ENCODE measurements at places on chromosomes 6 and 20.

DNA sequence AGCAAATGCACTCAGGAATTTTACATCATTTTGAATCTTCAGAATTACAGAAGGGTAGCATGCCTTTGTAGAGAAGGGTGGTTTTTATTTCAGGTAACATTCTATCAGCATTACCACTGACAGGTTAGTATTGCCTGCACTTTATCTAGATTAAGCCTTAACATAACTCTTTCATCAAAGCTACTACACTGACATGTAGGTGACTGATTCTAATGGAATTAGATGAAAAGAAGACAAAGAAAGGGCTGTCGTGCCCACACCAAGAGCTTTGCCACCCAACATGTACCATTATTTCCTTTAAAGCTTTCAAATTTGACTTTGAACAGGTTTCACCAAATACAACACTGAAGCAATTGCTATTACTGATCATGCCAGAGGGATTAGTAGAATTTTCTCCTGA, 551.9 kb downstream of the EYS start:
- no peak for DNase-seq

- no peak for DNase-seq
Measured at GRCh38 chr6:121600389-121601168, 165.1 kb downstream of the GJA1 start.

DNA sequence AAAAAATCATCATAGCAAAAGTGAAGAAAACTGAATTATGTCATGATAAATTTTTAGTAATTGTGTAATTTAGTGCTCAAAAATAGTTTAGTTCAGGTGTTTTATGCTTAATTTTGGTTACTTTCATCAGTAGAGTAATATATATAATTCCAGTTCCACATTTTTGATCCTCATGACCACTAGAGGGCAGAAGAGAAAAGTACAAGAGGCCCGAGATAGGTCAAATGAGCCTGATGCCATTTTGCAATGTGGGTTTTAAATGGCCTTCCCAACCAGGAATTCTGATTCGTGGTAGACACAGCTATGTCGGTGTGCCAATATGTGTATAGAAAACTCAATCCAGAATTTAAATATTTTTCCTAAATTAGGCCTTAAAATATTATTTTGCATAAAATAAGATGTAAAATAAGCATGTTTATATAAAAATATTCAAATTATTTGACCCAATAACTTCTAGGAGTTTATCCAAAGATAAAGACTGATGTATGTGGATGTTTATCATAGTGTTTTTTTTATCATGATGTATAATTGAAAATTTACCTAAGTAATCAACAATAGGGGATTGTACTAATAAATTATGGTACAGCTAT, 159.7 kb upstream of the RPS6KA2 start:
- DNase-seq, result no peak

- no peak for DNase-seq
Measured at GRCh38 chr6:62707156-62707555, 421.1 kb upstream of the KHDRBS2 start.

DNA sequence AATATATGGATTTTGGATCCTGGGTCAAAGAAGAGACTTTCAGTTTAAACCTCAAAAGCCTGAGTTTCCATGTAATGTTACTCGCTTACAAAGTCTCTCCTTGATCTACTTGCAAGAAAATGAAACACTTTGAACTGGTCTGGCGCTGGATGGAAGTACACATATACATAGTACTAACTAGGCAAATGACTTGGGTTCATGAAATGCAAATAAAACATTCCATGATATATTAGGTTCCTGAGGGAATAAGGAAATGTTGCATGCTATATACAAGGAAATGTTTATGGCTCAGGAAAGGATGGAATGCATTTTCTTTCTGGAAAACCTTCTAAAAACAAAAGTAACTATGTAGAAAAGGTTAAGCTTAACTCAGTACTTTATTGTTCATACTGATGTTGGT, 11.4 kb upstream of the TXLNB start:
- no peak for DNase-seq

DNA sequence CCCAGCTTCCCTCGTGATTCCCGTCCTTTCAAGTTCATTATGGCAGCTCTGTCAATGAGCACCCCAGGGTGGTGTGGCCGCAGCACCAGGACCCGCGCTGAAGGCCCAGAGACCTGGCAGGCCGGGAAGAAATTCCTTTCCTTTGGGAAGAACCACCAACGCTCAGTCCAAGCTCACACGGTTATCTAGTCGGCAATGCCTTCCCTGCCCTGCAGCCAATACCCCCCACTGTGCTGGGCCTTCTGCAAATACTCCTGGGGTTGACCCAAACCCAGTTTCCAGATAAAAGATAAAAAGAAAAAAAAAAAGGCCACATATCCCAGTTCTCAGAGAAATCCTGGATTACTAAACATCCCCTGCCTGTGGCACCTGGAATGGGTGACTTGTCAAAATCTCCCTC, 28.7 kb downstream of the PXDC1 start:
- DNase-seq, result no peak

DNA sequence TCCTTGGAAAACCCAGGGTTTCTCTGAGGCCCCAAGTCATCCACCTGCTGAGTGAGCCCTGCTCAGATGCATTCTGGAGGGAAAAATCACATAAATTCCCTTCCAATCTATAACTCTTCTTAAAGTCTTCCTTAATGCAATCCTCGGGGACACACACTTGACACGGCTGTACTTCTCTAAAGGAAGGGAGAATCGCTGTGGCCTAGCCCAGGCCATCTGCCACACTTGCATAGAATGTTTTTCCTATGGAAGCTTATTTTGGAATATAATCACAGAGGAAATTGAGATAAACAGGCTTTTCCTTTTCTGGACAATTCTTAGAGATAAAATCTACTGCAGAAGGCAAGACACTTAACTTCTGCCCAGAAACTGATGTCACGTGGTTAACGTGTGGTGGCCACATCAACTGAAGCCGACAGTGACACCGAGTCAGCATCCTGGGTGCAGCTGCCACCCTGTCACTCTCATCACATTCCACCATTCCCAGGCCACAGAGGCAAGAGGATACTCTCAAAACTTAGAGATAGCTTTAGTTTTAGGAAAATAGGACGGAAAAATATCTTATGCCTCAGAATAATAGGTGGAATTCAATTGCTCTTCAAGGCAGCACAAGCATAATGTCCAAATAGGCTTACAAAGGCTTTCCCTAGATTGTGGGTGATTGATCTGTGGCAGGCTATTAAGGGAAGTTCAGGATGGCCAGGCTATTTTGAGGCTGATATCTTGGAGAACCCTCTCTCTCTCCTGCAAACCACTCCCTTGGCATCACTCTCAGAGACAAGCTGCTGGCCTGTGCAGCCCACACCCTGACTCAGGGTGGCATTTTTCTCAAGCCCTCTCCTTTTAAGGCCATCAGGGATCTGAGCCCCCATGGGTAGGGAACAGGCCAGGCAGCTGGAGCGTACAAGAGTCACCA, 29.6 kb downstream of the PSMB1 start:
- DNase-seq, result no peak

DNA sequence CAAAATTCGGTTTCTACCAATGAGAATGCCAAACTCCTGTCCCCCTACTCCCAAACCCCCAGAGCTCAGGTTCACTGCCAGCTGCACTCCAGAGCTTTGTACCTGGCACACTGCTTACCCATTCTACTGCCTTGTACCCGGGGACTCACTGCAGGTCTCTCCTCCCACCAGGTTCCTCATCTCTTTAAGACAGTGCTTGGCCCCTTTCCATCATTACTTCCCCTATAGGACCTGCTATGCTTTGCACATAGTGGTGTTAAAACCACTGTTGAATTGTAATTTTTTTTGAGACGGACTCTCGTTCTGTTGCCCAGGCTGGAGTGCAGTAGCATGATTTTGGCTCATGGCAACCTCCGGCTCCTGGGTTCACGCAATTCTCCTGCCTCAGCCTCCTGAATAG, 25.9 kb downstream of the LYRM4 start:
- DNase-seq, result no peak

DNA sequence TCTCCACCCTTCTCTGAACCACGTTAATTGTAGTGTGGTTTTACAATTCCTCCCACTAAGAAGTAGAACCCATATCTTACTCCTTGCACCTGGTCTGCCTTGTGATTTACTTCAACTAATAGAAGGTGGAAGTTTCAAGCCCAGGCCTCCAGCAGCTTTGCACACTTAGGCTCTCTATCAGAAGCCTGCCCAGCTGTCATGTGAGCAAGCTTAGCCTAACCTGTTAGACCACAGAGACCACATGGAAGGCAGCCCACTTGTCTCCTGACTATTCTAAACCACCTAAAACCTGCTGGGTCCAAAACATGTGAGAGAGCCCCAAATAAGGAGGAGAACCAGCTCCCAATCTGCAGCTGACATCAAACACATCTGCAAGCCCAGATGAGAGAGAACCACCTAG, 127.6 kb upstream of the BTBD3 start:
- no peak for DNase-seq

- DNase-seq, result no peak
Measured at GRCh38 chr6:14804785-14805210, 441.1 kb upstream of the JARID2 start.

GRCh38 chr20:8118039-8118438, 14.0 kb upstream of the PLCB1 start:
- DNase-seq, result no peak

GRCh38 chr20:48105526-48105925, 320.2 kb upstream of the SULF2 start:
- DNase-seq, result no peak

DNA sequence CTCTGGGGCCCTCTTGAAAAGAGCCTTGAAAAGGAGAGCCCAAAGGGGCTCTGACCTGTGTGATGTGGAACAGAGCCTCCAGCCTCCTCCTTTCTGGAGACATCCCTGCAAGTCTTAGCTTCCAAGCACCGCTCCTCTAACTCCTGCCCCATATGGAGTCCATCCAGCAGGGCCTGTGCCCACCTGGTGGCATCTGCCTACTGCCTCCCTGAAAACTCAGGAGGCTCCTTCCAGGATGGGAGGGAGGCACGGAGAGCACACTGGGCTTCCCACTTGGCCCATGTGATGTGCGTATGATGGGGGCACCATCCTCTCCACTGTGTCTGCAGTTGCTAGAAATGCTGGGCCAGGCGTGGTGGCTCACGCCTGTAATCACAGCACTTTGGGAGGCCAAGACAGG, 98.1 kb downstream of the SYNDIG1 start:
- no peak for DNase-seq

DNA sequence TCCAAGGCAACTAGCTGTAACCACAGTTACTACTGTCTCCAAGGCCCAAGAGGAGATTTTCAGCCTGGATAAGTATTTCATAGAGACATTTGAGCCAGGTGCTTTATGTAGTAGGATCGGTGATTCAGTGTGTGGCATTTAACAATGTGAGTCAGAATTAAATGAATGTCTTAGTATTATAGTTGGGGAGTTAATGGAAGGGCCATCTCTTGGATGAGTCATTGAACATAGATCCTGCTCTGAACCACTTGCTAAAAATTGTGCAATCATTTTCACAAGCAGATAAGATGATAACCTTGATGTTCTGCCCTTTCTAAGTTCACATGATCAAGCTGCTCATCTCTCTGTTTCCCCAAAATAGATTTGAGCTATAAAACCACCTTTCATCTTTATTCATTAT, 668.9 kb upstream of the CITED2 start:
- no peak for DNase-seq

GRCh38 chr6:46421939-46422338, 69.3 kb downstream of the RCAN2 start:
- no peak for DNase-seq
